Bronchial smooth muscle cell (primary cell): ENCODE measurements at places on chromosomes 1 and 21. TPM values are rescaled to one million over a fixed set of nuclear protein-coding genes. Genes with fewer than 3 reads are reported as not detected.

MAPKAPK2 gene
- 21.7 and 27.4 TPM in 2 replicates for total RNA-seq

FCRL5 gene
- total RNA-seq = not detected in 2 replicates

BARHL2 gene
- not detected in 2 replicates for total RNA-seq

RNU1-4 gene
- total RNA-seq = 2,114 and 10,807 TPM in 2 replicates

ESPN gene
- total RNA-seq = 0.17 TPM in 1 of 2 replicates, not detected in the other

CORT gene
- total RNA-seq = 0.09 TPM in 1 of 2 replicates, not detected in the other

ALDH4A1 gene
- total RNA-seq = 11.2 and 12.0 TPM in 2 replicates

EFCAB7 gene
- total RNA-seq = 15.6 and 18.1 TPM in 2 replicates

CACNA1E gene
- 0.09 TPM in 1 of 2 replicates, not detected in the other for total RNA-seq

AGMAT gene
- total RNA-seq = 0.26 and 0.79 TPM in 2 replicates

IL20 gene
- not detected in 2 replicates for total RNA-seq

CD5L gene
- not detected in 2 replicates for total RNA-seq

TTC34 gene
- total RNA-seq = 0.16 and 0.17 TPM in 2 replicates

DYRK3 gene
- 15.4 and 24.6 TPM in 2 replicates for total RNA-seq

ANP32E gene
- total RNA-seq = 24.6 and 39.2 TPM in 2 replicates

KIAA1614 gene
- total RNA-seq = 7.9 and 12.0 TPM in 2 replicates

NHLH1 gene
- total RNA-seq = under 0.01 TPM in 1 of 2 replicates, not detected in the other

CD247 gene
- not detected in 2 replicates for total RNA-seq

MIXL1 gene
- total RNA-seq = not detected in 2 replicates

FAM167B gene
- total RNA-seq = 0.34 and 0.47 TPM in 2 replicates

AMPD1 gene
- not detected in 2 replicates for total RNA-seq

SLC45A1 gene
- total RNA-seq = 1.4 and 2.6 TPM in 2 replicates
